ENCODE measurements at places on chromosomes 1 and 21.

GRCh38 chr1:247373721-247374141, 42.1 kb upstream of the ZNF496 start:
- no peak for DNase-seq

DNA sequence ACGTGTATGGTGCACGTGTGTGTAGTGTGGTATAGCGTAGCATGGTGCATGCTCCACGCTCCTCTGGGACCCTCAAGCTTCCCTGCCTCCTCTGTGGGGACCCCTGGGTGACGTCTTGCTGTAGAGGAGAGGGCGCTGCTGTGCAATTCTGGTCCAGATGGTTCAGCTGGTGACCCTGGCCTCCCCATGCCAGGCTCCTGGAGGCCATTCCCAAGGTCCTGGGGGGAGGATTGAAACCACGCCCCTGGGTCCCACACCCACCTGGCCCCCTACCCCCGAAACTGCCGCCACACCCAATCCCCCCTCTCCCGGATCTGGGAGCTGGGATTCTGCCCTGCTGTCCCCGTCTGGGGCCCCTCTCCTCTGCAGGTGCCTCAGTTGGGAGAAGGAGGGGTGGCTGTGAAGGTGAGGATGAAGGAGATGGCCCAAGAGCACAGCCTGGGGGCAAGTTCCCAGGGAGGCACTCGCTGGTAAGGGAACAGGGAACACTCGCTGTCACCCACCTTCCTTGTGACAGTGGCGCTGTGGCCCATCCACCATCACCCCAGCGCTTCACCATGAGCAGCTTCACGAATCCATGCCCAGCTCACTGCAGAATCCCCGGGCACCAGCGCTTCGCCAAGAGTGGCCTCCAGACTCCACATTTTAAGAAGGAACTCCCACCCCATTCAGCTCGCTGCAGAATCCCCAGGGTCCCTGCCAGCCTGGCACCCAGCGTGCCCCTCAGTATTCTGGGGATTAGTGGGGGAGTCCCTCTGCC, 38.0 kb downstream of the WDR4 start:
- DNase-seq: no peak

DNA sequence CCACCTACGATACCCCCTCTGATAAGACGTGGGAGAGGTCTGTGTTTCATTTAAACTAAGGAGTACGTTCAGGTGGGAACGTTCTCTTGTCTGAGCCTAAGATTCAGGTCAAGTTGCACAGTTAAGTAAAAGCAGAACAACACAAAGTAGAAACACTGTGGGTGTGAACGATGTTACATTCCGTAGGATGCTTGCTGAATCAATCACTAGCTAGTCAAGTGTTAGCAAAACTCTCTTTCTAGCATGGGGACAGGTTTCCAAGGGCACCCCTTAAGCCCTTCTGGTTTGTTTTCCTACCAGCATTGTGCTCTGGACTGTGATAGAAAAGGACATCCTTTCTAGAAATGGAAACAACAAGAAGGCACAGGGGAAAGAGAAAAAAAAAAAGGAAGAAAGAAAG, 13.3 kb downstream of the C1orf162 start:
- no peak for DNase-seq

GRCh38 chr21:15695241-15695640, 34.5 kb upstream of the USP25 start:
- DNase-seq: no peak

- DNase-seq: no peak
These were observed 202.4 kb upstream of the POU3F1 start for GRCh38 chr1:38249001-38249400.

GRCh38 chr1:162475089-162475488, 22.5 kb upstream of the UHMK1 start:
- DNase-seq: no peak

GRCh38 chr1:113905435-113905861, 322 bp downstream of the DCLRE1B start:
- no peak for DNase-seq

DNA sequence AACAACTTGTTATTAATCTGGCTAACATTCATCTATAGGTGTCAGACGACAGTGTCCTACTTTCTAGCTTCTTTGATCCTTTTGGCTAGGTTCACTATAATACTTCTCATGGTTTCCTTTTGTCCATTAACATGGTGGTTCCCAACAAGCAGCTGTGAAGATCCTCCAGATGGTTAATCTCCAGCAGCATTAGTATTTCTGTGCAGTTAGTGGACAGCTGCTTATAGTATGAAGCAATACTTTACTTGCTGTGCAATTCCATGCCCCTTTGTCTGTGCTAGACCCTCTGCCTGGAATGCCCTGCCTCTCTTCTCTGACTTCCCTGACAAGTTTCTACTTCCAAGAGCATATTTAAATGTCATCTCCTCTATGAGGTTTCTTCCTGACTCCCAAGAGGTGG, 41.7 kb upstream of the ARHGAP29 start:
- DNase-seq: no peak

- no peak for DNase-seq
These were observed 395.7 kb downstream of the BRINP2 start for GRCh38 chr1:177566495-177566894.

DNA sequence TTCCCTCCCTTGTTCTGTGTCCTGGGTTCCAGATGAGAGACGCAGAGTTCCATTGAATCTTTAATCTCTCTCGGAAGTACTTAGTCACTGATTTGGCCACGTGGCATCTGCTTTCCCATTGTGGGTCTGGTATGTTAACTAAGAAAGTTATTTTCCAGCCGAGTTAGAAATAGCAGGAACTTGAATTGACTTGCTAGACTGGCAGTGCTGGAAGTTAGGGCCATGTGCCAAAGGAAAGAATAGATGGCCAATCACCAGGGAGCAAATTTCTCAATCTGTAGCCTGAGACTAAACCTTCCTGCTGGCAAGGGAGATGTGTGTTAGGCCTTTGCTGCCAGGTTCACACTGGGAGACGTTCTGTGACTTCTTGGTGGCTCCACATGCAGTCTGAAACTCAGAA, 24.2 kb upstream of the SLFNL1 start:
- DNase-seq: no peak

GRCh38 chr1:180156201-180156600, 1.5 kb downstream of the QSOX1 start:
- DNase-seq: no peak

DNA sequence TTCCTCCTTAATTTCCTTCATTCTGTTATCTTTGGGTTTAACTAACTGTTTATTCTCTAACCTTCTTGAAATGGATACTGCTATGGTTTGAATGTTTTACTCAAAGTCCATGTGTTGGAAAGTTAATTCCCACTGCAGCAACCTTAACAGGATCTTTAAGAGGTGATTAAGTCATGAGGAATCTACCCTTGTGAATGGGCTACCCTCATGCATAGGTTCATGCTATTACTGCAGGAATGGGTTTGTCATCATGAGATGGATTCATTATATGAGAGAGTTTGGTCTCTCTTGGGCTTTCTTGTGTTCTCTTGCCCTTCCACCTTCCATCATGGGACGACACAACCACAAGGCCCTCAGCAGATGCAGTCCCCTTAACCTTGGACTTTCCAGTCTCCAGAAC, 516.9 kb downstream of the ADGRL2 start:
- peak; percentile 71 for DNase-seq

DNA sequence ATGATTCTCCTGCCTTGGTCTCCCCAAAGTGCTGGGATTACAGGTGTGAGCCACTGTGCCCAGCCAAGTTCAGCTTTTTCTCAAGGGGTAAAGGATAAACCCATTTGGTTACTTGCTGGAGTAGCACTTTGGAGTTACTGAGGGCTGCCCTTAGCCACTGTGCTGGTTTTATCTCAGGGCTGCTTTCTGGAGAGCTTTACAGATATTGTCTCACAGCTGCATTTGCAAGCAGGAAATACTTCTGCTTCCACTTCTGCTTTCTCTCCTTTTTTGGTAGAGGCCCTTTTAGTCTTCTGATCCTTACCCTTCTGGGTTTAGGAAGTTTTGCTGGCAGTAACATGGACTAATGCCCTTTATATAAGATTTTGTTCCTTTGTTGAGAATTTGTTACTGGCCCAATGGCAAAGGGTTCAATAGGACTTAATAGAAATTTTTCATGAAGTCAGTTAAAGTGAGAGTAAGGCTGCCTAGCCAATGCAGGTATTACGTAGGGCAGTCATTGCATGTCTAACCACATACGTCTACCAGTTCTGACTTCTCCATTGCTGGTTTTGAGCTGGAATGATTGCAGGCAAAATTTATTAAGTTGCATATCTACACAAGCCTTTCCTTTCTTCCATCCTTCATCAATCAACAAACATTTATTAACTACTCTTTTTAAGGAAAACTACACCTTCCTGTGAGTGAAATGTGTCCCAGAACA, 24.4 kb downstream of the CAP1 start:
- DNase-seq: no peak

DNA sequence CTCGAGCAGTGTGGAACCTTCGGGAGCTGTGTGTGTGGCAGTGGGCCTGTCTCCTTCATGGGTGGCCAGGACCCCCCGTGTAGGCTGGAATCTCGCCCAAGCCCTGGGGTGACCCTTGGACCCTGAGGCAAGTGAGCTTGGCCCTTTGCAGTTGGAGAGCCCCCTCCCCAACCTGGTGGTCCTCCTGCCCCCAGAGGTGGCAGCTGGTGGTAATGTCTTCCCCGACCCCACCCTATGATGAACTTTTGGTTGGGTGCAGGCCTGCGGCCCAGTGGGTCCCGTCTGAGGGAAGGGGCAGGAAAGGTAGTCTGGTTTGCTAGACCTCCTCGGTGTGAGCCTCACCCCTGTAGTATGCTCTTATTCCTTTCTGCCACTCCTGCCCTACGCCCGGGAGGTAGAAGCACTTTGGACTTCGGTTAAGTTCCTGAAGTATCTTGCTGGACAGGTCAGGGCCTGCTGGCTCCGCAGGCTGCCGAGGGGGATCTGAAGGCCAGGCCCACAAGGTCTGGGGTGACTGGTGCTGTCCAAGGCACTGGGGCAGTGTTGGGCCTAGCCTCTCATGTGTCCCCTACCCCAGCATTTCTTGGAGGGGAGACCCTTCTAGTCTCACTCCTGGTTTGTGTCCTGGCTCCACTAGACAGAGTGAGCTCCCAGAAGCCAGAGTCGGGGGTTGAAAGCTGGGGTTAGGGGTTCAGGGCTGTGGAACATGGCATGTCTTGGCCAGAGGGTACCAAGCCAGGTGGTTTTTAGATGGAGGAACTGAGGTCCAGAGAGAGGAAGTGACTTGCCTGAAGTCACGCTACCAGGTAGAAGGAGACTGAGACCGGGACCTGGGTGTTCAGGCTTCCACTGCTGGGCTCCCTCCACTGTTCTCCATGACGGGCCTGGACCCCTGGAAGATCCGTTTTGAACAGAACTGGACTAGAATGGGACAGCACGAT, 1.8 kb downstream of the ZNF362 start:
- no peak for DNase-seq

GRCh38 chr1:201266276-201266675, 17.0 kb upstream of the PKP1 start:
- no peak for DNase-seq

- no peak for DNase-seq
These were observed 213.2 kb upstream of the KIAA0040 start for GRCh38 chr1:175405766-175406165.

DNA sequence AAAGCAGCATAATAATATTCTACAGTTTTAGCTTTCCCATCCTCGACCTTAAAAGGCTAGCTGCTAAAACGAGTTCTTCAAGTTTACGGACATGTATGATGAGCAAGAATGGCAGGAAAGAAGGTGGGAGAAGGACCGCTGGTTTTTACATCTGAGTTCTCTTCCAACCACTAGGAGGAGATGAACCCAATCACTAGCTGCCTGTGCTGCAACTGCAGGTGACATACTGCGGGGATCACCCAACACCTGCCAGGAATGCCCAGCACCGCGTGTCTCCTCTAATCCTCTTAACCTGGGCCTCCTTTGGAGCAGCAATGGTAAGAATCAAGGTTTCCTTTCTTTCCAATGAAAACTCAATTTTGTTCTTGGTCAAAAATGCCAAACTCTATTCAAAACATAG, 23.5 kb downstream of the TOR3A start:
- no peak for DNase-seq

GRCh38 chr1:38183096-38183495, 136.5 kb upstream of the POU3F1 start:
- no peak for DNase-seq

- no peak for DNase-seq
These were observed 1588.9 kb downstream of the KCNT2 start for GRCh38 chr1:195019385-195019784.

GRCh38 chr1:82632155-82632554, 831.4 kb downstream of the ADGRL2 start:
- DNase-seq: peak; percentile 22

DNA sequence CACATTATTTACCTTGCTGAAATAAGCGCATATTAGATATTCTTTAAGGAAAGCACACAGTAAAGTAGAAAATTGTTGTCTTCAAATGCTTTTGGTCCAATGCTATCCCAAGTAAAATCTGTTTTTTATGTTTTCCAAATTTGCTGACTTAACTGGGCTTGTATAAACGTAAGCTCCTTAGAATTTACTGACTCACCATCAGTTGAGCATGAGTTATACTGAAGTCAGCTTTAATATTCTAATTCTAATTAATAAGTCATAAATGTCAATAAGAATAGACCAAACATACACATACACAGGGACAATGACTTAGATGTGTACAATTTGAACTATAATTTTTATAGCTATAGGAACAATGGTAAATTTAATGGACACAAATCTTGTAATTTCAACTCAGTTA, 319.2 kb downstream of the TPR start:
- no peak for DNase-seq

- peak; percentile 46 for DNase-seq
These were observed 5.8 kb upstream of the IL24 start for GRCh38 chr1:206891412-206891811.

DNA sequence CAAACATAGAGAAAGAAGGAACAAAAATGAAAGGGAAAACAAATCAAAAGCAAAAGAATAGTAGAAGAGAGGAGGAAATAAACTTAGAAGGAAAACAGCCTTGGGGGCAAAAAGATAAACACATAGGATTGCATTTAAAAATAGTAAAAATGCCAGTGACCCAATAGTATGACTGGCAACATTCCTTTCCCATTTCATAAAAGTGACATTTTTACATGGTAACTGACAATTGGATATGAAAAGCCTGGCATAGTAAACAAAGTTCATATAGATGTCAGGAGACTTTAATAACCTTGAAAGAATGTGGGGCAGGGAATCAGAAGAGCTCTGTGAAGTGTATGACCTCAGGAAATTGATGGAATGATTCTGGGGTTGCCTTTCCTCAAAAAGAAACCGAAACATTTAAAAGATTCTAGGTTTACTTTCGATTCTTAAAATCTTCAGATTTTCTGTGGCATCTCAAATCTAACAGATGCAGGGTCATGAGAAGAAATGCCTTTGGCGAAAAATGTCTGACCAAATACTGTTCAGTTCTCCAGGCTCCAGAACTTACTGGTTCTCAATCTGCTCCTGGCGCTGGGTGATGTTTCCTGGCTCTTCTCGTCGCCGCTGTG, 33.7 kb downstream of the SPTA1 start:
- peak; percentile 1 for DNase-seq

GRCh38 chr1:94907136-94907535, 19.8 kb downstream of the CNN3 start:
- no peak for DNase-seq

DNA sequence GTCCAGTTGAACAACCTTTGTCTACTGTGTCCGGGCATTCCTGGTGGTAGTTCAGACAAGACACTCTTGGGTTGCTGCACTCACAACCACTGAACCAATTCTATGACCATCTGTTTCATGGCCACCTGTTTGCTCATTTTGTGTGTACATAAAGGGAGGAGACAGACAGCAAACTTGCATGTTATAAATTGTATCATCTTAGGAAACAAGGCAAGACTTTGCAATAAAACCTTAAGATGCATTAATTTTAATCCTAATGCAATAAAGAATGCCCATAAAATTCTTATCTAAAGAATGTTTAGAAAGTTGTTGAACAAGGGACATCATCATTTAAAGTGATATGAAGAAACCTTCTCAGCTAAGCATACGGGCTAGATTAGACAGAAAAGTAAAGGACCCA, 34.8 kb downstream of the ADAM30 start:
- DNase-seq: no peak

- DNase-seq: peak; percentile 74
These were observed 206.0 kb upstream of the USP24 start for GRCh38 chr1:55420929-55421716.
